DMS 273 treated with DMSO at 0.1 percent for 48 hours (cell line): ENCODE measurements at places on chromosomes 2 and 18.

DNA sequence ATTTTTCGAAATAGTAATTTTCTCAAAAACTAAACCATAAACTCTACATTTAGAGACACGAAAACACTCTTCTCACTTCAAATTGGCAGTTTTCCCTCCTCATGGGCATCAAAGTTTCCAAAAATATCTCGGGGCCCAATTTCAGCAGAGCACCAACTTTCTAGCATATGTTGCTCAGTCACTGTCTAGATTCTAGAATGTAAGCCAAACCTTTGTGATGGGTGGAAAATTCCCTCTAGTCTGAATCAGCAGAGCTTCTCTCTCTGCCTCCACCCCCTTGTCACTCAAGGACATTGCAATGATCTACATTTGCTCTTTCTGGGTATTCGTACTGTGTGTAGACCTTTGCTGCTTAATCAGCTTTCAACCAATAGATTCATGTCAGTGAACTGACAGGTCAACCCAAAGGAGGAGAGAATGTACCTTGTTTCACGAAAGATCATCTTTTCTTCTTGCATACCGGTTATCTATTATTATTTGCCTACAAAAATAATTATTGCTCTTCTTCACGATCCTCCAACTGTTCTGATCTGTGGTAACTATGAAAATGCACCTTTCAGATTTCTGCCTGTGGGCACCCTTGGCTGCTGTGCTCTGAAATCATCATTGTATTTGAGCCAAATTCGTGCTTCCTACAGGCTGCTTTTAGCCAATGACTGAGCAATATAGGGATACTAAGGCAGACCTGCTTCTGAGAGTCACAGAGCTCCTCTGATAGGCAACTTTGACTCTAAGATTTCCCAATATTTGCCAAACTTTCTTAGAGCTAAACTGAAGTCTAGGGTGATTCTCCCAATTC is 38.7 kb upstream of the GLS start:
- DNase-seq: no peak

- no peak for DNase-seq
Measured at GRCh38 chr2:203705178-203705577, 1.3 kb upstream of the CD28 start.

DNA sequence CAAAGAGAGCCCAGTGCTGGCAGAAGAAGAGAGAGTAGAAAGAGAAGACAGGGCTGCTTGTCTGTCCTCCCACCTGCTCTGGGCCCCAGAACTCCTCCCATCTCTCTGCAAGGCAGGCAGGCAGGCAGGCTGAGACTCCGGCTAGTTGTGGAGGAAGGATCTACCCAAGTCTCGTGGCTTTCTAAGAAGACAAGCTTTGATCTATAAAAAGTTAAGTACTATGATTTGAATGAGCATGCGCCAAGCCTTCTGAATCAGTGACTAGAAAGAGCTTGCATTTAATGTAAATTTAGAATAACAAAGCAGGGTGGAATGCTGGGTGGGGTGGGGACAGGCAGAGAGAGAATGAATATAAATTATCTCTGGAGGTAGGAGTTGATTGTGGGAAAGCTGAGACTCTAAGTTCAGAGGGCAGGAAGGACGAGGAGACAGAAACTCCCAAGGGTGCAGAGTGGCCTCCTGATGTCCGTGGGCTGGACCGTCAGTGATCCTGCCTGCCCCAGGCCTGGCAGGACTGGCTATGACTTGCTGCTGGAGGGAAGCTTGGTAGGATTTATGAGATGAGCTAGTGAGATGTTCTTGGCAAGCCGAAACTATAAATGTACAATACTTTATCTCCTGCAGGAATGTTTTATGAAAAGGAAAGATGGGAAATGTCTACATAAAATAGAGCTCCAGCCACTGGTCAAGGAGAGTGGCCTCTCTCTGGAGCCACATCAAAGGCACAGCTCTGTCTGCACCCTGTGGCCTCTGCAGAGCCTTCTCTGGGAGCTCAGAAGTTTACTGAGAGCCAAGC is 447.5 kb downstream of the TNS1 start:
- no peak for DNase-seq

GRCh38 chr2:80007777-80008503 is 296.6 kb downstream of the LRRTM1 start:
- DNase-seq: no peak

- no peak for DNase-seq
Measured at GRCh38 chr2:232280341-232280740, 98.2 kb upstream of the ALPP start.

DNA sequence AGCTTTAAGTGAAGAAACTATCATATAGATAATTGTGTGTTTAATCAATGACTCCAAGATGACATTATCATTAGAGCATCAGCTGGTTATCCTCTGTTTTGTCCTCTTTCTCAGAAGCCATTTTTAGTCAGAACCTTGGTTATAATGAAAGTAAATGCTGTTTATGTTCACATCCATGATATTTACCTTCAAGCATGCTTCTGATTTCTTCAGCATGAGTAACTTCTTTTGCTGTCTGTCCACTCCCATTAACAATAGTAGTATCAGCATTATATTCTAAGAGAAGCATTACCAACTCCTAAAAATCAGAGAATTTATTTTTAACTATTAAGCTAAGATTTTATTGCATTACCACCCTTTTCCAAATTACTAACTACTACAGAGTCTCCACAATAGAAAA is 56.3 kb downstream of the OSBPL1A start:
- DNase-seq: no peak

DNA sequence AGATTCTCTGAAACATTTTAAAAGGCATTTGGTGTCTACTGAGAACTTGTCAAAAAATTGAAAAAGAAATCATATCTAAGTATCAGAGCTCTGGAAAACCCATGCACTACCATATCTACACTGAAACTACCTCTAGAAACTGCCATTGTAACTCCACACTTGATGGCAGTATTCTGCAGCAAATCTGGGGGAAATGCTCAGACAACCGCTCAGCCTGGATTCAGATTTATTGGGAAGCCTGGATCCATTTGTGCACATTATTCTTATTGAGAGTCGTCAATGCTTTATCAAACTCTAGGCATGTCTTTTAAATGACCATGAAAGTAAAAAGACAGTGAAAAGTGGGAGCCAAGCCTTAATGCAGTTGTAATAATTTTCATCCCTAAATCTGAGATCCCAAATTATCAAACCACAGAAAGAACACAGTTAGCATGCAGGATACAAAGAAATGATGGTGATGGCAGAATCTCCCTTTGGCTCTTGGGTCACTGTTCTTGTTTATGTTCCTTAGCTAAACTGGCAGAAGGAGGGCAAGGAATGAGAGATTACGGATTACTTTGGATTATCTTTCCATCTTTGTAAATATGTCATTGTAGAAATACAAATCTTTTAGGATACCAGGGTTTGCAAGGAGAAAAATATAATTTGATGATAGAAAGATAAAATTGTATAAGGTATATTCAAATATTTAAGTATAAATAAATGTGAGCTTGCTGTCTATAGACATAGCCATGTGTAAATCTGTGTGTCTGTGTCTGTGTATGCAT is 512.1 kb upstream of the SYT4 start:
- no peak for DNase-seq

GRCh38 chr2:111900859-111901258 is 2.5 kb downstream of the MERTK start:
- peak; percentile 6 for DNase-seq

- DNase-seq: peak; percentile 69
Measured at GRCh38 chr18:37393945-37394609, 171.5 kb downstream of the CELF4 start.

GRCh38 chr18:26813043-26813442 is 52.5 kb downstream of the AQP4 start:
- no peak for DNase-seq

GRCh38 chr2:85989288-85989865 is 100.6 kb upstream of the ST3GAL5 start:
- no peak for DNase-seq
